ENCODE measurements at places on chromosomes 2 and 18.

DNA sequence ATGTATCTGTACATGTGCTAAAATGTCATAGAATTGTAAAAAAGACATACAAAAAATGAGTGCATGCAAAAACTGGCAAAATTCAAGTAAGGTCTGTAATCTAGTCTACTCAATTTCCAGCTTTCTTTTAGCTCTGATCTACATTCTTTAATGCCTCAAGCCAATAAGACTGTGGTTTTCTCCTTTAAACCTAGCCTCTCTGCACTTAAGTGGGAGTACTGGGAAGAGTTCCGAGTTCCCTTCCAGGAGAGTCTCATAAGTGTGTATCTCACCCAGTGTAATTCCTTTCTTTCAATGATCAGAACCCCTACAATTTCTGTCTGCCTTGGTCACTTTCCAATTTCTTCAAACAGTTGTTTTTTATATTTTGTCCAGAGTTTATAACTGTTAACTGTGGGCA, 150.1 kb downstream of the PTRHD1 start:
- DNase-seq: no peak

DNA sequence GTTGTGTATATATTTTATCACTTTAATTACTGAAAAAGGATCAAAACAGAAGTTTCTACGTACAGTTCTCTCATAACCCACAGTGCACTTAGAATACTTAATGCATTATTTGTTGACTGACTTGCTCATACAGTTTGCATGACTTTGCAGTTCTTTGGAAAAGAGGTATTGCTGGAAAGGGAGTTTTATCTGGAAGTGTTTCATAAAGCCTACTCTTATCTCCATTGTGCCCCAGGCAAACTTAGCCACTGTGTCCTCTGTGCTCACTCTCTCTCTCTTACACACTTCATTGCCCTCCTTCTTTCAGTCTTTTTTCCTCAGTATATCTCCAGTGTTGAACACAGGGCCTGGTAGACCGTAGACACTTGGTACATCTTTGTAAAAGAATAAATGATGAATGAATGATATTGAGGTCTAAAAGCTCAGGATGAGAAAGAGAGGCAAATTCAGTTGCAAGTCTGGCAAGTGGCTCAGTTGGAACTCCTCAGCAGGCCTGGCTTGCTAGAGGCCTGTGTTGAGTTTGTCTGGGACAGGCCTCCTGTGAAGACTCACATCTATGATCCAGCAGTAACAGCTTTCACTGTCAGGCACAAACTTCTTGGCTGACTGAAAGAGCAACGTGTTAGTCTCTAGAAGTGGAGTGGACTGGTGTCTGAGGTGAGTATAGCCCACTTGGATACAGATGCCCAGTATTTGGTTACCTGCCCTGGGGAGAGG, 56.1 kb downstream of the SETBP1 start:
- DNase-seq: no peak

DNA sequence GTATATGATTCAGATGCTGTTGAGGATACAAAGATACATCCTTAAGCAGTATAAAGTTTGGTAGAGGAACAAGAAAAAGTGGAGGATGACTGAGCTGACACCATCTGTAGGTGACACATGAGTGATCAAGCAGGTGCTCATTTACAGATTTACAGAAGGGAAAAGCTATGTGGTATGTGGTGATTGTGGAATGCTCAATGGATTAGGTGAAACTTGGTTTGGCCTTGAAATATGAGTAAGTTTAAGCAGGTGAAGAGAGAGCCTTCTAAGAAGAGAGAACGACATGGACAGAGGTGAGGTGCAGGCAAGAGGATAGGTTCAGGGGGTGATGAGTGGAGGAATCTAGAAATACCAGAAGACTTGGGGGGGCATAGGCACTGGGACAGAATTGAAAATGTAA, 5.9 kb downstream of the ASXL3 start:
- DNase-seq: no peak

GRCh38 chr18:32443033-32443705, 27.5 kb downstream of the GAREM1 start:
- no peak for DNase-seq

- no peak for DNase-seq
Measured at GRCh38 chr2:120629241-120629895, 106.3 kb upstream of the GLI2 start.

- no peak for DNase-seq
Measured at GRCh38 chr2:66429693-66430504, 5.0 kb upstream of the MEIS1 start.

DNA sequence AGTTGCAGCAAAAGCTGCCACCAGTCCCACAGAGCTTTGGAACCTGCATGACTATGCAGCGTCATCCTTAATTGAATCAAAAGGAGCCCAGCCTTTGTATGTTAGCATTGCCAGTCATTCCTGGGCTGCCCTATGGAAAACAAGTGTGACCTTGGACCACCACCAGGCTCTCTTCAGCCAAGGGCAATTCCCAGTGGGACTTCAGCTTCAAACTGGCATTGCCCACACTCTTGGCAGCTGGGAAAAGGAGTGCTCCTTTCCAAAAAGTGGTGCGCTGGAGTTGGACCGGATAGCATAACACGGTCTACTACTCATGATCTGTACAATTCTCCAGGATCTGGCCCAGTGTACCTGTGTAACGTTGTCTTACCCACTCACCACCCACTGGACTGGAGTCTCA, 259.5 kb downstream of the MREG start:
- no peak for DNase-seq

DNA sequence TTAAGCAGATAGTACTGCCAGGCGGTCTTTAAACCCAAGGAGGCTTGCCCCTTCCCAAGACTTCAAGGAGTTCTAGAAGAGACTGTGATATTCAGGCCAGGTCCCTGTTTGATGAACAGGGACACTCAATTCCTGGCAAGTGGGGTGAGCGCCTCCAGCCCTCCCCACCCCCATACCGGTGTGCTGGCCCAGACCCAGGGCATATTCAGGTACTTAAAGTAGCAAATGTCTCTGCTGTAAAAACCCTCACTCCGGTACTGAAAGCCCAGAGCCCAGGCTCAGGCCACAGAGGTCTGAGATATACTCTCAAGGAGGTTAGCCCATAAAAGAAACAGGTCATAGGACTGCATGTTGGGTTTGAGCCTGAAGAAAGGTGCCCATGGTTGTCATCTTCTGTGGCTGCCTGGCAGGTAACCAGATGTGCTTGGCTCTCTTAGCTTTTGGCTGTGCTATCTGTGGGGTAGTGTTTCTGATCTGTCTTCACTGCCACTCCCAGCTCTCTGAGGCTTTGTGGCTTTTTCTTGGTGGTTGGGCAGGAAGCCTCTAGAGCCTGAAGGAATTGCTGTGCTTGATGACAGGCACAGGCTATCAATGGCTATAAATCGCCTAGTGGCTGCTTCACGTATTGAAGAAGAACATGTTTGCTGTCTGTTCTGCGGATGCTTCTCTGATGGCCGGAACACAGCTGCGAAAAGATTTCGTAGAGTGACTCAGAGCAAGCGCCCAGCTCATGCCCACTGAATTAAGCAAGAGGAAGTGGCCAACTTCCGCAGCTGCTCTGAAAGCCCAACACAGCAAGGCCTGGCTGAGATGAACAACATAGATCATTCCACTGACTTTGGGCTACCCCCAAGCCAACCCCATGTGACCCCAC, 63.3 kb upstream of the ALPP start:
- no peak for DNase-seq

GRCh38 chr2:120384486-120385354, 38.8 kb downstream of the INHBB start:
- no peak for DNase-seq

DNA sequence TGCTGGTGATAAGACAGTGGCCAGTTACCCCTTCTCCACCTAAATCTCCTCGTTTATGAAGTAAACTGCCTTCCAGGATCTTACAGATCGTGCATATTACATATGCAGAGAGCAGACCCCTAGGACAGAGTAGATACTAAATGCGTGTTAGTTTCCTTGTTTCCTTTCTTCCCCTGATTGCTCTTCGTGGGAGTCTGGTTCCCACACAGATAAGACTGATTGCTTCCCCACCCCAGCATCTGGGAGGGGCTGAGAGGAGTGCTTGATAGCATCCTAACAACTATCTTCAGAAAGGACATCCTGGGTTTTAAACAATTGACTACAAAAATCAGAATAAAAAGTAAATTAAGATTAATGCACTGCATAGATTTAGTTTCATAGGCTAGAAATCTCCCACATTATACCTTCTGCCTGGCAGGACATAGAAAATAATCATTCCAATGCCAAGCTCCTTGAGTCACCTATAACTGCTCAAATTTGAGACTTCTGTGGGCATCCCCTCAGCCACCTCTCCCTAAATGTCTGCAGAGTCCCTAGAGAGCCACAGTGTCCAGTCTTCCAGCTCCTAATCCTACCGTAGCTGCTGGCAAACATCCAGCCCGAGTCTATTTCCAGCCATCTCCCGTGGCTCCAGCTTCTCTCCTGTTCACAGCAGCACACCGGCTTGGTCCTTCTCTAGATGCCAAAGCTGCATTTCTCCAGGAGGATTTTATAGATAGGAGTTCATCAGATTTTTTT, 128.3 kb downstream of the LRRC30 start:
- DNase-seq: no peak
